HTR-8/SVneo (cell line): ENCODE measurements at places on chromosomes 13 and 19.

DNA sequence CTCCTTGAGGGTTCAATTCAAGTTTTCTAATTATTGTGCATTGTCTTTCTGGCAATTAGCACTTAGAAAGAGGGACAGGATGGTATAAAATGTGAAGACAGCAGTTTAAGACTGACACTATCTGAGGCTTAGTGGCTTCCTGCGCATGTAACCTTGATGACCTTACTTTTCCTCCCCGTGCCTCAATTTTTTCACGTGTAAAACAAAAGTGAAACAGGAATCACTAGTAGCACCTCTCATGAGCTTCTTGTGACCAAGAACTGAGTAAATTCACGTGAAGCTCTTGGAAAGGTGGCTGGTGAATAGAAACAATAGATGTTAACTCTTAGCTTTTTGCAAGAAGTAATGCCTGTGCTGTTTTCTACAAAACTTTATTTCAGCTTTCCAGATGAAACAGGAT is 233.9 kb downstream of the LMO7 start:
- no peak for DNase-seq

GRCh38 chr19:43624933-43625332 is 5.5 kb upstream of the ZNF428 start:
- DNase-seq, result no peak

DNA sequence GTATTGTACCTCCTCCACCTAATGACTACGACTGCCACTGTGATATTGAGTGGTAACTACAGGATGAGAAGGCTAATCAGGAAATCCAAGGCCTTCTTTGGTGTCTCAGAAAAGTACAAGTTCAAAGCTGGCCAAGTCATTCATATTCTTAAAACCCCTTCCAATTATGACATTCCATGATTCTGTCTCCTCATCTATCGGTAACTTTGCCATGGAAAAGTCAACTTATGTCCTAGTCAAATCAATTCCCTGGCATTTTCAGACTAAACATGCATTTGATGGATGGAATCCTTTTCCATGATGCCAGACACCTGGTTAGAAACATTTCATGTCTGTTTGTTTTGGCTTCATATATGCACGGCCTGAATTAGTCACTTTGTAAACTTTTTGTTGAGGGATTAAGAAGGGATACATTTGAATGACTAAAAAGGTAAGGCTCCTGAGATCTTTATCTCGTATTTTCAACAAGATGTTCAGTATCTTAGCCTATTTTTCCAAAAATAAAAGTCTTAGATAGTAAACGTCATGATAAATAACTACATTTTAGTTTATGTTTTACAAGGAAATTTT is 186.5 kb downstream of the NHLRC3 start:
- DNase-seq, result no peak

- no peak for DNase-seq
These were observed 137.0 kb downstream of the FLT1 start for GRCh38 chr13:28357911-28358433.

- no peak for DNase-seq
These were observed 13.6 kb downstream of the FAM187B start for GRCh38 chr19:35214766-35215422.

- DNase-seq, result no peak
These were observed 282.5 kb downstream of the ATP8A2 start for GRCh38 chr13:25654322-25654721.

DNA sequence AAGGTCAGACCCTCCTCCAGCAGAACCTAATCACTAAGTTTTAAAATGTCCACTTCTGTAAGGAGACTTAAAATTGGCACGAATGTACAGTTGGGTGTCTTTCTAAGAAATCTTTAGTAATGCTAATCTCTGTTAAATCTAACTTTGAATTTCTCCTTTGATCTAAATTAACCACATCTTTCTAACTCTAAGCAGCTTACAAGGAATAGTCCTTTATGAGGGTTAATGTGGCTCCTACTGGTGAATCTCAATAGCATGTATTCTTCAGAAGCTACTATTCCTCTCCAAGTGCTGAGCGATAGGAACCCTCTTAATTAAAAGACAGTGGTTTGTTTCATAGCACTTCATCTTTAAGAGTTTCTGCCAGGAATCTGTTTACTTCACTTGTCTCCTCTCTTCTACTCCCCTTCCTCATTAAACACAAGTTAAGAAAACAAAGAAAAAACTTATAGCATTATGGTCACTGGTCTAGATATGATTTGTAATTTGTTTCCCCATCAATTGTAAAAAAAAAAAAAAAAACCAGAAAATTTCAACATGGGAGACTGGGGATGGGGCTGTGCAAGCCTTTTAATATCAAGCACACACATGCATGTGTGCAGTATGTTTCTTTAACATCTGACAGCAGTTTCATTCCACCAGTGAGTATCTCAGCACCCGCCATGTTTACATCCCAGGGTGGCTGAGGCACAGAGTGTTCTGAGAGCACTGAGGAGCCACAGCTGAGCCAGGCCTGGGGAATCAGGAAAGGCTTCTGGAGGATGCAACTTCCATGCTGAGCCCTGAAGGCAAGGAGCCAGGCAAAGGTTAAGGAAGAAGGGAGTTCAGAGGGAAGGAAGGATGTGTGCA is 57.7 kb downstream of the ATP7B start:
- DNase-seq, result no peak

DNA sequence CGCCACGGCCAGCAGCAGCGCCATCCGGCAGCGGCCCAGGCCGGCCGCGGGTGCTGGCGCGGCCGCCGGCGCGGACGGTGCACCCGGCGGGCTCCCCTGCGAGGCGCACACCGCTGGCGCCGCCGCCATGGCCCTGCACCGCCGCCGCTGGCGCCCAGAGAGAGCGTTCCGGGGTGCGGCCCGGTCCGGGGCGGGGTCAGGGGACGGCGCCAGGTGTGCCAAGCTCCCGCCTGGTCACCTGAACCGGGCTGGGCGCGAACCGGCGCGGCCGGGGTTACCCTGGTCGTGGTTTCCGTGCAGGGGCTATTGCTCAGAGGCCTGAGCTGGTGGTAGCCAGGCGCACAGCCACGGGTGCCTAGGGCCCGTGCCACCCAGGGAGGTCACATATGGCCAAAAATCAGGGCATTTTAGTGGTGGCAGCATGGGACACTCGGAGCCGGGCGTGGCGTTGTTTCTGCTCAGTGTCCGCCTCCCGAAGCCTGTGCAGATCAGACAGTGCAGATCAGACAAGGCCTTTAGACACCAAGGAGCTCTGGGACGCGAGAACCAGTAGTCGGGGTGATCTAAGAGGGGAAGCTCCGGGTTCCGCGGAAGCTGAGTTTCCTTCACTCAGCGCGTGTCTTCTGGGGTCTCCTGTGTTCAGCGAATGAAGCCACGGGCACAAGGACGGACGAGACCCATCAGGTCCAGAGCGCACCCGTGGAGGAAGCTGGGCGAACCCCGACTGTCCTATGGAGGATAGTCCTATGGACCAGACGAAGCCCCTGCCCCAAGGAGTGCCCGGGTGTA is at the start of gene TMEM238:
Gene TMEM238, minus strand, starts transcription at position 162 of the 789 bp plus-strand sequence. Its CDS starts 33 bp downstream, at position 129.
- DNase-seq, result no peak

- DNase-seq, result no peak
These were observed 1711.8 kb downstream of the SLITRK5 start for GRCh38 chr13:89382981-89383380.

- DNase-seq, result no peak
These were observed at the start of gene MYO1F for GRCh38 chr19:8577247-8577646. Gene MYO1F, minus strand, starts transcription at chr19:8577442. Its CDS starts 133 bp downstream, at chr19:8577309.

- DNase-seq, result peak; percentile 47
These were observed 109.8 kb upstream of the MLNR start for GRCh38 chr13:49110122-49110912.

DNA sequence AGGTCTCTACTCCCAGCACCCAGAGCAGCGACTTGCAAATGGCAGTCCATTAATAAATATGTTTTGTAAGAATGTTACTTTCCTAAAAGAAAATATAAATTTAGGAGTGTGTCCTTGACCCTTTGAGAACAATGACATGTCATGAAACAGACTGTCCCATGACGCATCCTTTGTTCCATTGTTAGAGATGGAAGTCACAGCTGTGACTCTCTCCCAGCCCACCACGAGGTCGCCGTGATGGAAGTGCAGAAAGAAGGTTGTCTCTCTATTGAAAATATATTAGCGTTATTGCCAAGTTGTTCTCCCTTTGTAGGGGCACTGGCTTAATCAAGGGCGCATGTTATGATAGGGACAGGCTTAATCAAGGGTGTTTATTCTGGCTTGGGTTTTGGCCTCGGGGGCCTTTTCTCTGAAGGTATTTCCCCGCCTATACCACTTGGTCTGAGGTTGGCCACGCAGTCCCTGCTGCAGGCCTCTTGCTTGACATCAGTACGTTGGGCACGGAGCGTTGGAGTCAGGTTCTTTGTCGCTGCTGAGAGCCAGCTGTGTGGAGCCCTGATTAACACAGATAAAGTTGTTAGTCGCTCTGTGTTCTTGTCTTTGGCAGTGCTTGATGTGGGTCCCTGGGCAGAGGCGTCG is 126.7 kb upstream of the ZNF536 start:
- DNase-seq, result no peak

- no peak for DNase-seq
These were observed 74.9 kb upstream of the KL start for GRCh38 chr13:32941368-32941767.

- DNase-seq, result no peak
These were observed 676 bp upstream of the POLRMT start for GRCh38 chr19:633786-634639.

DNA sequence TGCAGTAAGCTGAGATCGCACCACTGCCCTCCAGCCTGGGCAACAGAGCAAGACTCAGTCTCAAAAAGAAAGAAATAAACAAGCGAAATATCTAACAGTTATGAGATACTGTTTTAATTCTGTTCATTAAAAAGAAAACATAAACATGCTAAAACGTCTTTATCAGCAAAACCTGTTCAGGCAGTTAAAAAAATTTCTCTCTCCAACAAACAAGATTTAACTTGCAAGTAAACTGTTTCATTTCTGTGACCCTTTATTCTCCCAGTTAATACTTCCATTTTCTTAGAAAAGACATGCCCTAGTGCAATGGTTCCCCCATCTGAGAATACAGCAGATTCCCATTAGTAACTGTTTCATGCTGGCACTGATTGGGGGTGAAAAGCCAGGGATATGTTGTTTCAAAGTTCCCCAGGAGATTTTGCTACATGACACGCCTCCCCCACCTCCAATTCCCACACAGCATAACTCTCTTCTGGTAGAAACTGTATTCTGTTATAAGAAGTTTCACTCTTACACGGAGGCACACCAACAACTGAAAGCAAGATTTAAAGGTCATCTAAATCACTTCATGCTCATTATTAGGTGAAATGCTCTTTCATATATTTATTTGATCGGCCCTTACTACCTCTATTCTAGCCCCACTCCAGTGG is 24.4 kb downstream of the ELF1 start:
- DNase-seq, result no peak

- no peak for DNase-seq
These were observed 106.6 kb downstream of the RAB20 start for GRCh38 chr13:110454956-110455355.

DNA sequence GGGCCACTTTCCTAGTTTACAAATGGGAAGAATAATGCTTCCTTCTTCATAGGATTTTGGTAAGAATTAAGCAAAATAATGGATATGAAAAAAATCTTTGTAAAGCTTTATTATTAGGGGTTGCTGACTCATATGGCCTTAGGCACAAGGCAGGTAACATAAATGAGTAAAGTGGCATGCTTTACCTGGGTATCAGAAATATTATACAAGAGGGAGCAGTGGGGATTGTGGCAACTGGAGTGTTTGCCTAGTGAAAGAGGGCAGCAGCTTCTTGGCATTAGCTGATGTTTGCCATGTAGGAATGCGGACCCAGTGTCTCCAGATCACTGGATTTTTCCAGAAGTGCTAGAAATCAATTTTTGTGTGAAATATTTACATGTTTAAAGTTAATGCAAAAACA is 19.5 kb downstream of the WDFY2 start:
- DNase-seq, result no peak

DNA sequence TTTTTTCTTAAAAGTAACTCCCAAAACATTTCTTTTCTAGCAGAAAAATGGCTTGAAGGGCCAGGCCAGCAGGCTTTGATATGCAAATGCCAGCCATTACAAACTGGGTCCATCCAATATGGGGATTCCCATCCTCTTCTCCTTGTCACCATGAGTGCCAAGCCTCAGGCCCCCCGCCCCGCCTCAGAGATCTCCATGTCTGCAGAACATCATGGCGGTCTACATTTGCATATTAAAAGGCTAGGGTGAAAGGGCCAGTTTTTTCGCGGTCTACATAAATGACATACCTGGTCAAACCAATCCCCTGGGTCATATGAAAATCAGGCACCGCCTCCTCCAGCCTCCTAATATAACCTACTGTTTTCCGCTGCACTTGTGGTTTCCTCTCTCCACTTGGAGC is 1327.6 kb downstream of the UQCRFS1 start:
- DNase-seq, result no peak
